ENCODE measurements at places on chromosomes 3 and 15.

DNA sequence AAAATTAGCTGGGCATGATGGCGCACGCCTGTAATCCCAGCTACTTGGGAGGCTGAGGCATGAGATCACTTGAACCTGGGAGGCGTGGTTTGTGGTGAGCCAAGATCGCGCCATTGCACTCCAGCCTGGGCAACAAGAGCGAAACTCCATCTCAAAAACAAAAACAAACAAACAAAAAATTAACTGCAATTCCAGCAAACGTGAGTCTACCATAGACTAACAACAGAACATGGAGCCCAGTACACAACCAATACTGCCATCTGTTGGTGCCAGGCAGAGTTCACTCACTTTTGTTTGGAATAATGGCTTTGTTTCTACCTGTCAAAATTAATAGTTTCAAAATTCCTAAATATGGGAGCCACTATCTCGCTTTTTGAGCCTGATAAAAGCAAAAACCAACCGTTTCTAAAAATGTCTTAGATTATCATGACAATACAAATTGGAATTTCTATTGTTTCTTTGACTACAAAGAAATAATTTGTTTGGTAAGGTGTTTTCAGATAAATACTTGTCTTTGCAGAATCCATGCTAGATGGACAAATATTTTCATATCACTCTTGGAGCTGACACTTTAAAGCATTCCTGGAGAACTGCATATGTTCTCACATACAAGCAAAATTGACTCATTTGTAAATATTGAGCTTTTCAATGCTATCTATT lies 45.0 kb downstream of the GPR176 start:
- no peak for DNase-seq

DNA sequence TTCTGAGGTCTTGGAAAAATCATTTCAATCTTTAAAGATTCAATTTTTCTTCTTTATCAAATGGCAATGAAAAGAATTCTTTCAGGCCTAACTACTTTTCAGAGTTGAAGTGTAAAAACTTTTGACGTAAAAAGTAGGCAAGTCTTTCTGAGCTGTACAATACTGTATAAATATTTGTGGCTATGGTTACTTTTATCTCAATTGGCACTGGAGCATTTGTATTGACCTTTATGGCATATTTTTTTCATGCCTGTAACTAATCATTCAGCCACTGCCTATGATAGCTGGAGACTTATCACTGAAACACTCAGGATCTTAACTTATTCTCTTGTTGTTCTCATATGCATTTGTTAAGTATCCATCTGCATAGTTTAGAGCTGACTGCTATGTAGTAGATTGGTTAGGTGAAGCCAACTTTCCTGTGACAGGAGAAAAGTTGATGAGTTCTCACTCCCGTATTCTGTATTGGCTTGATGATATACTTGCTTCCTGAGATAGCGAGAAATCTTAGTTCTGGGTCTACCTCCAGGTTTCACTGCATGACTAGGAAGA lies 290.4 kb upstream of the TBL1XR1 start:
- no peak for DNase-seq

GRCh38 chr3:155130001-155130400 lies 49.9 kb downstream of the MME start:
- DNase-seq = no peak

DNA sequence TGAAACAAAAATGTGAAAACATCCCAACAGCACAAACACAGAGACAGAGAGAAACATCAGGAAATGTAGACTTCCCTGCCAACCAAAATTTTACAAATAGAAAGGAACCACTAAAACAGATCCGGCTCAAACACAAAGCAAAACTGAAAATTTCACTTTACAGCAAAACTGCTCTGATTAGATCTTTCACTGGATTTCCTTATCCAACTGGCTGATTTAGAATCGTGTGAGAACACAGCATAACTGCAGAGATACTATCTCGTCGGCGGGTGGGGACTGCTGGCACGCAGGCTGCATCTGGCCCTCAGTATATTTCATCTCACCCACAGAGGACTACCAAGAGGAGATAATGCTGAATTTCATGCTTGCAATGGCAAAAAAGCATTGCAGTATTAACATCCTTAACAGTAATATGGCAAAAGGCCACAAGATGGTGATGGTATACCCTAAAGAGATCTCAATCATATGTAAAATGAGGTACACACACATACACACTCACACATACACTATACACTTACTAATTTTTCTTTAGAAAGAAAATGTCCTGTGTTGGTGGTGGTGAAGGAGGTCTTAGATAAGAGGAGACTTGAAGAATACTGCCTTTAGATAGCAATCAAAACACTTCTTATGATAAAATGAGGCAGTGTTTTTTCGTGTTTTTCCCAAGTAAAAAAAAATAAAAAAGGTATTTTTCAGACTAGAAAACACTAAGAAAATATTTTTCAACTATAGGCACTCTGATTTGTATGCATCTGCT lies 10.6 kb upstream of the LEO1 start:
- DNase-seq = peak; percentile 59

GRCh38 chr15:38576837-38577236 lies 12.2 kb upstream of the RASGRP1 start:
- DNase-seq = no peak

DNA sequence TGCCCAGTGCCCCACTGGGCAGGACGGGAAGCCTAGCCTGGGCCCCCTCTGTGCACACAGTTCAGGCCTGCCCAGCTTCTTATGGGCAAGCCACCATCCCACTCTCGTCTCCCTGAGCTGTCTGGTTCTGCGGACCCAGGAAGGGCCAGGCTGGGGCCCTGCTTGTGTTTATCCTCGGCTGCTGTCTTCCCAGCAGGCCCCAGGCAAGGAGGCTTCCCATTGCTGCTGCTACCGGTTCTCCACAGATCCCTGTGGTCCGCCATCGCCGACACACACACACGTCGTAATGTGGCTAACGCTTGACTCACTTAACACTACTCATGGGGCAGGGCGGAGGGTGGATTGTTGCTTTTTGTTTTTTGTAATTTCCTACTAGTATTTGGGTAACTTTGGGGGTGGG lies 52.4 kb upstream of the SLC6A1 start:
- no peak for DNase-seq

DNA sequence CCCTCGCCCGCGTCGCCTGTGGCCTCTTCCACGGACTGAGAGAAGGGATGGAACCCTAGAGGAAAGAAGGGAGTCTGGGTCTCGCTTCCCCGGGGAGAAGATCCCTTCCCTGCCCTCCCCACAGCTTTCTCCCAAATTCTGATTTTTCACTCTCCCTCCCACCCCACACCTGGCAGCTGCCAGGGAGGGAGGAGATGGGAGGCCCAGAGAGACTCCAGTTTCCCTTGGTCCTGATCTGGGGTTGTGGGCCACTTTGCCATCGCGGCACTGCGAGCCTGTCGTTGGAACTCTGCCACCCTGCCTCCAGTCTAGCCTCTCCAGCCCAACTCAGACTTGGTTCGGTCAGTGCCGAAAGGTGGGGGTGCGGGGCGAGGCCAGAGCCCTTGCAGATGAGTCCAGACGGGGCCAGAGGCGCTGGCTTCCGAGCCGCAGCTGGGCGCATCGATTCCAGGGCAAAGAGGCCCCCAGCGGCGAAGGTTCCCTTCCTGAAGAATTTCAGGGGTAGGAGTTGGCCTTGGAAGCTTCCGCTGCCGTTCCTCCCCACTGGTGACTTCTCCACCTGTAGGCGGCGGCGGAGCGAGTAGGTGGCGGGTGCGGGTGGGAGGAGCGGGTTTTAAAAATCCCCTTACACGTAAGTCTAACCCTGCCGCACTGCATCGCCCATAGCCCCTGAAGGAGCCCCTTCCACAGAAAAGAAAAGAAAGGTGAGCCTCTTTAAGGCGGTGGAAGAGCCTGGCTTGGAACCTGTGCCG lies 5.2 kb downstream of the WNT5A start:
- no peak for DNase-seq

GRCh38 chr3:193520738-193521137 lies 34.0 kb downstream of the ATP13A4 start:
- no peak for DNase-seq

- DNase-seq = no peak
These were observed 272.0 kb downstream of the XXYLT1 start for GRCh38 chr3:194998948-194999347.

- no peak for DNase-seq
These were observed 23.0 kb upstream of the DNAJC13 start for GRCh38 chr3:132394320-132394719.

- no peak for DNase-seq
These were observed 27.5 kb downstream of the CCDC12 start for GRCh38 chr3:46948830-46949671.

DNA sequence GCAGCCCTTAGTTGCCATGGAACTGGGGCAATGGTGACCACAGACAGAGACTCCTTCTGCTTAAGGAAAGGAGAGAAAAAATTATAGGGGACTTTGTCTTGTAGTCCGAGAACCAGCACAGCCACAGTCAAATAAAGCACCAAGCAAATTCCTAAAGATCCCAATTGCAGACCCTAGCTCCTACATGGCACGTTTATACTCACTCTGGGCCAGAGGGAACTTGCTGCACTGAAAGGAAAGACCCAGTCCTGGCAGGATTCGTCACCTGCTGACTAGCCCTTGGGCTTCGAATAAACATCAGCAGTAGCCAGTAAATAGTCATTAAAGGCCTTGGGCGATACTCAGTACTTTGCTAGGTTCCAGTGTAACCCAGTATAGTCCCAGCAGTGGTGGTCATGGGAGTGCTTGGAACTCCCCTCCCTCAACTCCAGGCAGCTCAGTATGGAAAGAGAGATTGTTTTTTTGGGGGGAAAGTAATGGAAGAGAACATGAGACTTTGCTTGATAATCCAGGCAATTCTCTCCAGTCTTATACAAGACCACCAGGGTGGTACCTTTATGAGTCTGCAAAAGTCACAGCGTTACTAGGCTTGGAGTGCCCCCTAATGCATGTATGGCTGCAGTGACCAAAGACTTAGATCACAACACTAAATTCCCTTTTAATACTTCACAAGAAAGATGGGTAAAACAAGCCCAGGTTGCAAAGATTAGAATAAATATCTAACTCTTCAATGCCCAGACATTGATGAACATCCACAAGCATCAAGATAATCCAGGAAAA lies 66.4 kb upstream of the AGTR1 start:
- DNase-seq = no peak

DNA sequence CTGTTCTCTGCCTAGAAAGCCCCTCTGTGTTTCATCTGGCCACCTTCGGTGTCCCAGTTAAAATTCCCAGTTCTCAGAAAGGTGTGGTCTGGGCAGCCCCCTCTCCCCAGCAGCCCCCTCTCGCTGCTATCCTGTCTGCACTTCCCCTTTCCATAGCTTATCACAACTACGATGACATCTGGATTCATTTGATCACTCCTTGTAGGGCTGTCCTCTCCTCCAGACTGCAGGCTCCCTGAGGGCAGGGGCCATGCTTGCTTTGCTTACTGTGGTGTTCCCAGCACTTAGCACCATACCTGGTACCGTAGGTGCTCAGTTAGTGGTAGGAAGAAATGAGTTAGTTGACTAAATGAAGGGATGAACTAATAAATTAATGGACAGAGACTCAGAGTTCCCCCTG lies 26.3 kb upstream of the GOLGA6C start:
- no peak for DNase-seq

- DNase-seq = no peak
These were observed 16.1 kb upstream of the SEC61A1 start for GRCh38 chr3:128036119-128036518.

GRCh38 chr3:66104535-66104934 lies 65.8 kb upstream of the MAGI1 start:
- no peak for DNase-seq

DNA sequence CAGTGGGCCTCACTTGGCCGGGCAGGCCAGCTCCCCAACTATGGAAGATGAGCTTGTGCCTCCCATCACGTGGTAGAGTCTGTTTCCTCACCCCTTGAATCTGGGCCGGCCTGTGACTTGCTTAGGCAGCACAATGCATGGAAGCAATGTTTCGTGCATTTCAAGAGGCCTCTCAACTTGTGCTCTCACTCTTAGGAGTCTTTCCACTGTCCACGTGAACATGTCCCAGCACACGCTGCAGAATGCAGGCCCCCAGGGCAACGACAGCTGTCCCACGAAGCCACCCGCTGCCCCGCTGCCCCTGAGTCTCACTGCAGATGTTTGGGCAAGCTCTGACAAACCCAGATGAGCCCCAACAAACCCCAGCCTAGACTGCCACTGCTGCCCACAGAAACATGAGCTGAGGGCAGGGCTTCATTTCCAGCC lies 27.2 kb upstream of the SLC41A3 start:
- no peak for DNase-seq

- DNase-seq = no peak
These were observed 204.2 kb upstream of the IGF1R start for GRCh38 chr15:98444138-98444537.

GRCh38 chr3:128879991-128880390 lies 571 bp downstream of the ACAD9 start:
- no peak for DNase-seq

GRCh38 chr3:5569152-5569551 lies 381.6 kb downstream of the EDEM1 start:
- DNase-seq = no peak

DNA sequence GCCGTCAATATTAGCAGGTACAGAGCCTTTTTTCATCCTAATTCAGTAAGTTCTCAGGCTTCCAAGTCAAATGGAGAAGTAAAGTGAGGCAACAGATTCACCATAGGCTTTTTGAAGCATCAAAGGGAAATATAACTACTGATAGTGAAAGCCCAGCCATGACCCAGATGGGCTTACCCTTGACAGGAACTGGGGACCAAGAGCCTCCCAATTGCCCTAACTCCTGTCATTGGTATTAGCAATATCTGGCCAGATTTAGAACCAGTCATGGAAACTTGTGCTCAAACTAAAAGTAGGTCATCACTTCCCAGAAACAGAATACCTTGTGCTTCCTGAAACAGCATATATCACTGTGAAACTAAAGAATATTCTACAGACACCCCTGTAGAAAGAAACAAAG lies 33.0 kb downstream of the NME9 start:
- no peak for DNase-seq

DNA sequence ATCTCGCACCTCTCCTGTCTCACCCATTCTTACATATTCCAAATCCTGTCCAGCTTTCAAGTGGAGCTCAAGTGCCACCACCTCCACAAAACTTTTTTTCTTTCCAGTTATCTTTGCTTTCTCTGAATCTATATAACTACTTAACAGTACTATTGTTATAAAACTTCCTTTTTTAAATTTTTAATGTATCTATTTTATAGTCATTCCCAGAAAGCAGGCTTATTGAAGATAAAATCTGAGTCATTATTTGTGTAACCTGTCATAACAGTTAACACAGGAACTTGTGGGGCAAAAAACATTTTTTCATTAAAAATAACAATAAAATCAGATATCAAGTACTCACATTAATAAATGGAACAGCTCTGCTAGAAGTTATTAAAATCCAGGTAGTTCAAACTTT lies 73.3 kb upstream of the ALCAM start:
- no peak for DNase-seq

All from CD4-positive, alpha-beta T cell treated with Interleukin-6 at 100 ng/mL for 8 hours (primary cell).